ENCODE measurements at places on chromosomes 7 and 10.
A peak's percentile ranks its signal among the peaks of the same experiment; 100 is the strongest.

DNA sequence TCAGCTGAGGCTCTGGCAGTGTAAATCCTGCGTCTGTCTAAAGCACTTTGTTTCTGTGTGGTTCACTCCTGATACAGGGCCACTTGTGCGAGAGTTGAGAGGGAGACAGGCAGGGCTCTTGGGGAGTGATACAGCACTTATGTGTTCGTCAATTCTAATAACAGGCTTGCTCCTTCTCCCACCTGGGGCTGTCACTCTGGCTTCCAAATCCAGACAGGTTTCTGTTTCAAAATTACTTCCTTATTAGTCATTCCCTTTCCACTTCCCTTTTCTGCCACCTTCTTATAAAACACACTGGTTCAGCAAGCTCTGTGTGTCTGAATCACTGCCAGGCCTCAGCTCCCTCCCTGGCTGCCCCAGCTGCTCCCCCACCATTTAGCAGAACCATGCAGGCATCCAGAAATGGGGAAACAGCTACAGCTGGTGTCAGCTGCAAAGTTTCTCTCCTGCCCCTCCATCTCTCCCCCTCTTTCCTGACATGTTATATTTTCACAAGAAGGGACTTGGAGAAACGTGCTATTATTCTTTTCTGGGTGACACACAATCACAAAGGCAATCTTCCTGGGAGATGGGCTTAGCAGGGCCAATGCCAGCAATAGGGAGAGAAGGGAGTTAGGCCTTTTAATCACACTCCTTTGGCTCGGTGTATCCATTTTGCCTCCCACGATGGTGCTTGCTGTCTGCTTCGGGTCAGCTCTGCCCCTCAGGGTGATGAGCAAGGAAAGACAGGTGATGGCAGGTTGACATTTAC is 58.4 kb upstream of the ZNRF2 start:
- DNase-seq = peak; percentile 52

DNA sequence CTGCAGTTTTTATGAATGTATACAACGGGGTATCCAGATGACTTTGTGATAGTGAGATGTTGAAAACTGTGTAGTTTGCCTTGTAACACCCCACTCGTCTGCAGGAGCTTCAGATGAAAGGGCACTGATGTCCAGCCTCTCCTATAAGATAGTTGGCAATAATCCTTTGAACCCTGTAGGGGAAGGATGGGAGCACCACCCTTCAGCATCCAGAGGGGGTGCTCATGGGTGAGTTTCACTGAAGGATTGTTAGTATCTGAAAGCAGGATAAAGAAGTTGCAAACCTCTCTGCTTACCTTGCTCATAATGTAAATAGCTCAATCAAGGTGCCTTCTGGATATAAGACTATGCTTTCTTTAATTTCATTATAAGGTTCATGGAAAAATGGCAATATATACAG is 201.5 kb downstream of the TMEM178B start:
- DNase-seq = no peak

DNA sequence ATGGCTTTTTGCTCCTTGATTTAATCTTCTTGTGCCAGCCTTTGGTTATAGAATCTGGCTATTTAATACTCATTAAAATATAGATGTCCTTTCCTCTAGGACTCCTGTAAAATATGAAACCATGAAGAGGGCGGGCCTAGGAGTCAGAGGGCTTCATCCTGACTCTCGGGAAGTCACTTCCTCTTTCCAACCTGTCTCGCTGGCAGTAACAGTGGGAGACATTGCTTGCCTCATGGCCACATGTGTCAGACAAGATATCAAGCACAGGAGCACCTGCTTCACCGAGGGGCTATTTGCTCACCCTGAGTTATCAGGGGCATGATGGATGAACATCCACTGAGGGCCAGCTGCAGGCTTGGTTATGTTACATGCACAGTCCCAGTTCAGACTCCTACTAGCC is 31.0 kb downstream of the SLIT1 start:
- no peak for DNase-seq

GRCh38 chr7:4794591-4795350 is 19.3 kb downstream of the AP5Z1 start:
- DNase-seq = no peak

DNA sequence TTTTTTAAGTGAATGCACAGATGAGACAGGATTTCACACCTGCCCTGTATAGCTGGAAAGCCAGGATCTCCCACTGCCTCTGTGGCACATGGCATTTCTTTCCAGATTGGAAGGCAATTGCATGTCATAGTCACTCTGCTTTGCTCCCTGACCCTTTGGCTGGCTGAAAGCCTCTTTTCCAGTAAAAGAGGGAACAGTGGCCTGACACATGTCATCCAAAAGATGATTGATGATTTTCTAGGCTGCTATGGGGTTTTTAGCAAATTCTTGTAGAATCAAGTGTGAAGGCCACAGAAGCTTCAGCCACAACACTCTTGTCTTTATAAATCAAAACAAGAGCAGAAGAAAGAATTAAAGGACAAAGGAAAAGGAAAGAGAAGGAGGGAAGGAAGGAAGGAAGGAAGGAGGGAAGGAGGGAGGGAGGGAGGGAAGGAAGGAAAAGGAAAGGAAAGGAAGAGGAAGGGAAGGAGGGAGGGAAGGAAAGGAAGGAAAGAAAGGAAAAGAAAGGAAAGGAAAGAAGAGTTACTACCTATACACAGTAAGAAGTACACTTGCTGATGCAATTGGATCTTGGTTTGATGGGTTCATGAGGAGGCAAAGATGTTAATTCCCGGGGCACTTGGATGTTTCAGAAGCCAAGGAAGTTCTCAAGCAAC is 158.9 kb upstream of the FRMD4A start:
- DNase-seq = no peak

DNA sequence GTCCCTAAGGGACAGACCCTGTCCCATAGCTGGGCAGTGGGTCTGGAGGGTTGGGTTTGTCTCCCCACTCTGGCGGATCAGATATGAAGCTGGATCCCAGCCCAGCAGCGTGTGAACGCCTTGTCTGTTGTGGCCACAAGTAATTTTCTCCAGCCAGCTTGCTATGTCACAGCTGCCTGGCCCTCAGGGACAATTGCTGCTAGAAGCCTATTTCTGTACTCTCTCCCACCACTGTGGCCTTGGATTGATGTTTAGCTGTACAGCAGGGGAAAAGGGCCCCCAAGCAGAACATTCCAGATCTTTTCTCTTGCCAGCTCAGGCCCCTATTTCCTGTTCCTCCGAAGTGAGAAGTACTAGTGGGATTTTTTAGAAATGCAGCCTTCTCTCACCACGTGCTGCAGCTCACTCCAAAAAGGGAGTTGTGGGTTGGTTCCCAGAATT is 53.5 kb upstream of the WAC start:
- DNase-seq = no peak

- peak; percentile 42 for DNase-seq
Observed at GRCh38 chr7:786472-787255, 45.6 kb upstream of the SUN1 start.

DNA sequence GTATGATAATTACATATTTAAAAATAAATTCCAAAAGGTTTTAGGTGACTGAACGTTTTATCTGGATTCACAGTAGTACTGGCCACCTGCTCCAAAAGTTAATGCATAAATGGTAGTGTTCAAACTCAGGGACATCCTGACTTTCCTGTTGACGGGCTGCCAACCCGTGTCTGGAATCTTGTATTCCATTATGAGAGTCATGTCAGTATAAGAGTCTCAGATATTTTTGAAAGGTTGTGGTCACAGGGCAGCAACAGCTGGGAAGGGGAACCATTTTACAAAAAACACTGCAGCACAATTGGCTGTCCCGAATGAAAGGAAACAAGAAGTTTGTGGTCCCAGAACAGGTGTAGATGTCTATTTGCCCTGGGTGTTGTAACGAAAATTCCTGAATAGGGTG is 2.8 kb downstream of the TDRD1 start:
- DNase-seq = no peak

All from HCEC 1CT (cell line).